Cardiac fibroblast (primary cell): ENCODE measurements at places on chromosomes 3 and 15.
A peak's percentile ranks its signal among the peaks of the same experiment; 100 is the strongest.

DNA sequence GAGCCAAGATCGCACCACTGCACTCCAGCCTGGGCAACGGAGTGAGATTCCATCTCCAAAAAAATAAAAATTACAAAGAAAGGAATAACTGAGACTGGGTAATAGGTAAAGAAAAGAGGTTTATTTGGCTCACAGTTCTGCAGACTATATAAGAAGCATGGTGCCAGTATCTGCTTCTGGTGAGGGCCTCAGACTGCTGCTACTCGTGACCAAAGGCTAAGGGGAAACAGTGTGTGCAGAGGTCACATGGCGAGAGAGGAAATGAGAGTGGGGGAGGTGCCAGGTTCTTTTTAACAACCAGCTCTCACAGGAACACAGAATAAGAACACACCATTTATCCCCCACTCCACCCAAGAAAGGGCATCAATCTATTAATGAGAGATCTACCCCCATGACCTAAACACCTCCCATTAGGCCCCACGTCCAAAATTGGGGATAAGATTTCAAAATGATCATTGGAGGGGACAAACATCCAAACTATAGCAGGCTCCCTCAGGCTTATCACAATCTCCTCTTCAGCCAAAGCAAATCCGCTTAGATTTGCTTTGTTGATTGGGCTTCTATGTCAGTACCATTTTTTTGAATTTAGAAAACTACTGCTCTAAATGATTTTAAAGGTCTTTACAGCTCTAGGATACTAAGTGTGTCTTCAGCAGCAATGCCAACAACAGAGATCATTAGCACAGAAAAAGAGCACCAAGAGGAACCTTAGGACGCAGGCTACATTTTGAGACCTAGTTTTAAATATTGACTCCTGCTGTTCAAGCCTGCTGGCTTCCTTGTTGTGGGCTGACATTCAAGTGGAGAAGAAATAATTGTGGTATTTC, 84.2 kb upstream of the TBL1XR1 start:
- DNase-seq: no peak

DNA sequence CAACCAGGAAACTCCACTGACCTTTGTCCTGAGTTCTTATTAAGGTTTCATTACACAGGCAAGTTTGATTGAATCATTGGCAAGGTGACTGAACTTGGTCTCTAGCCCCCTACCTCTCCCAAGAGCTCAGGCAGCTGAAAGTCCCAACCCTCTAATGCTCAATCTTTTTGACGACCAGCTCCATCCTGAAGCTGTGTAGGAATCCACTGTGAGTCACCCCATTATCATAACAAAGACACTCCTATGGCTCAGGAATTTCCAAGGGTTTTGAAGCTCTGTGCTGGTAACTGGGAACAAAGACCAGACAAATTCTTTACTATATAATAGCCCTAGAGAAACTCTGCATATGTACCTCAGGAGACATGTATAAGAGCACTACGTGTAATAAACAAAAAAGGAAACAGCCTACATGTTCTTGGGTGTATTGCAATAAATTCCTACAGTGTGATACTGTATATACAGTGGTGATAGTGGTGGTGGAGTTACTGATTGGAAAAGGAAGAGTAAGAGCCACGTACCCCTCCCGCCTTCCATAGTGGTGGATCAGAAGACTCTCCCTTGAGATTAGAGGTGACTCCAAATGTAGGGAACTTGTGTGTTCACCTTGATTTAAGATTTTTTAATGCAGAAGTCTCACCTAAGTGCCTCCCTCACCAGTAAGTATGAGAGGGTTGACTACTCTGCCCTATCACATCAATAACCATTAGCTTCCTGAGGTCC, 116.6 kb downstream of the ST8SIA2 start:
- DNase-seq: no peak

DNA sequence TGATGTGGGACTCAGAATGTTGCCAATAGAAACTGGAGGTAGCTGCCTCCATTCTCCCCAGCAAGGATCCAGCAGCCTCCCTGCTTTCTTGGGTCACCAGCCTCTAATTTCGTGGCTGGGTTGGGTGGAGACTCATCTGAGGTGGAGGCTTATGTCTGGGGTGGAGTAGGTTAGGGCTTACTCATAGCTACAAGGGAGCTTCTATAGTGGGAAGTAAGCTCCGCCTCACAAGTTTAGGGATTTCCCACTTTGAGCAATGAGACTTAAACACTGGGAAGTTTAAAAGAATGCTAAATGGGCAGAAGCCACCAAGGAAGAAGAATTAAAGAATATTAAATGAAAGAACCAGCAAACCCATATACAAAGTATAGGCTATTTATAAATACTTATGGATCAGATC, 63.8 kb downstream of the GJD2 start:
- peak; percentile 90 for DNase-seq

GRCh38 chr3:108177536-108177935, 44.7 kb downstream of the IFT57 start:
- no peak for DNase-seq

- DNase-seq: peak; percentile 62
Measured at GRCh38 chr3:101117980-101118379, 124.8 kb upstream of the ABI3BP start.

GRCh38 chr3:39192490-39193092, at the start of gene XIRP1:
Gene XIRP1 (minus strand): TSS chr3:39192595. CDS start chr3:39189445, 3,150 bp downstream.
- peak; percentile 24 for DNase-seq

DNA sequence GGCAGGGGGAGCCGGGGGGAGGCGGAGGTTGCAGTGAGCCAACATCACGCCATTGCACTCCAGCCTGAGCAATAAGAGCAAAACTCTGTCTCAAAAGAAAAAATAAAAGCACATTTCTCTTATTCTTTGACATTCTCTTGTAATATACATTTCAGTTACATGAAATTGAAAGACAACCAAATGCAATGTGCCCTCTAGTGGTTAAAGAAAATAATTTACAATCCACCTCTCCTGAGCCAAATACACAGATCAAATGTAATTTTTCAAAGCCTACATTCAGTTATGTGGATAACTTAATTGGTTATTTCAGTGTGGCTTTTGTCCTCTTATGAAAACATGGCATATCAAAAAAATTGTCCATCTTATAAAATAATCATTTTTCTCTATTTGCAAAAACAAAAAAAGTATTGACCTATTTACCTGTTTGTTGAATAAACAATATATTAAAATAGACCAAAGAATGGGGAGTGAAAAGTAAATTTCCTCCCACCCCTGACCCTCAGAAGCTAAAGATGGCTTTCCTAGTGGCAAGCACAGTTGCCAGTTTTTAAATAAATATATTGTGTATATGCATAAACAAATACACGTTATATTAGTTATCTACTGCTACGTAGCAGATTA, 14.2 kb upstream of the U2SURP start:
- DNase-seq: peak; percentile 64

- no peak for DNase-seq
Measured at GRCh38 chr15:32691689-32692038, 26.1 kb upstream of the GREM1 start.

GRCh38 chr15:81334768-81335435, 11.0 kb upstream of the STARD5 start:
- no peak for DNase-seq

- peak; percentile 67 for DNase-seq
Measured at GRCh38 chr3:30779686-30780287, 114.7 kb downstream of the GADL1 start.

DNA sequence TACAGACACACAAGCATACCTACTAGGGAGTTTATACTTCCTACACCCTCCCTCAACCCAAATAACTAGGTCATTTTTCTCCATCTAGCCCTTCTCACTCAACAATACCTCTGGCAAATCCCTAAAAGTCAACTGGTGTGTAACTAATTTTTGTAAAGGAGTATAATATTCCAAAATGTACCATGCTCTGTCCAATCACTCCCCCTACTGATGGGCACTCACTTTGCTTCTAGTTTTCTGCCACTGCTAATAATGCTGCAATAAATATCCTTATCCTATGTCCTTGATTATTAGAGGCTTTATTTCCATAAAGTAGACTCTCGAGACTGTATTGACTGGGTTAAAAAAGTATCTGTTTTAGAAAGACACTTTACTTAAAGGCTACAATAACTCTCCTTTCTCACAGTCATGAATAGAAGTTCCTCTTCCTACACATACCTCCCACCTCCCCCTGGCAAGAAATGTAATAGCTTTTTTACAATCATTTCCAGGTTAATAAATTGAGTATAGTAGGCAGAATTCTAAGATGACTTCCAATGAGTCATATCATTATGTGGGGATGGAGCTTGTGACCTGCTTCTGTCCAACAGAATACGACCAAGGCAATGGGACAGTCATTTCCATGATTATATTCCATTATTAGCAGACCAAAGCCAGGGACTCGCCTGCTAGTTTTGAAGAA, 30.0 kb downstream of the SHQ1 start:
- peak; percentile 61 for DNase-seq

GRCh38 chr15:69338535-69339213, 40.0 kb downstream of the PAQR5 start:
- DNase-seq: no peak

DNA sequence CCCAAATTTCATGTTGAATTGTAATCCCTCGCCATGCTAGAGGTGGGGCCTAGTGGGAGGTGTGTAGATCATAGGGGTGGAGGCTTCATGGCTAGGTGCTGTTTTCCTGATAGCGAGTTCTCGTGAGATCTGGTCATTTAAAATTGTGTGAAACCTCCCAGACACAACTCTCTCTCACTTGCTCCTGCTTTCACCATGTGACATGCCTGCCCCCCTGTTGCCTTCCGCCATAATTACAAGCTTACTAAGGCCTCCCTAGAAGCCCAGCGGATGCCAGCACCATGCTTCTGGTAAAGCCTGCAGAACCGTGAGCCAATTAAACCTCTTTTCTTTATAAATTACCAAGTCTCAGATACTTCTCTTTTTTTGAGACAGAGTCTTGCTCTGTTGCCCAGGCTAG, 36.0 kb downstream of the CCDC54 start:
- DNase-seq: no peak

DNA sequence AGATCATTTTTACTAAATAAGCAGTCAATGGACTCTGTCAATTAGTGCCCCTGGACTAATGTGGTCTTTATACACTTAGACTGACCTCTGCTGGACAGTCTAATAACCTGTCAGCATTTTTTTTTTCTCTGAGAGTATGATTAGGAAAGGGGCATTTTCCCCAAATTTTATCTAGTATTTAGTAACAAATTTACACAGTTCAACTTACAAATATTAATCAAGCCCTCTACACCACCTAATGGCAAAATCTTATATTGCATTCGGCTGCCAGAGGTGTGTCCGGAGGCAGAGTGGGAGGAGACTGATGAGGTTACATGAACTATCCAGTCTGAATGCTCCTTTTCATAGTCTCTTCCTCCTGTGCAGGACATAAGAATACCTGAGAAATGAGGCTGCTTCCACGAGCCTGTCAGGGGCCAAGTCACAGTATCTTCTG, 36.0 kb upstream of the COLQ start:
- DNase-seq: peak; percentile 77

- no peak for DNase-seq
Measured at GRCh38 chr15:55366981-55367380, 41.2 kb downstream of the CCPG1 start.

- DNase-seq: peak; percentile 54
Measured at GRCh38 chr15:60912984-60913697, 316.0 kb downstream of the RORA start.

GRCh38 chr15:59801649-59802048, 112.5 kb upstream of the BNIP2 start:
- DNase-seq: no peak

DNA sequence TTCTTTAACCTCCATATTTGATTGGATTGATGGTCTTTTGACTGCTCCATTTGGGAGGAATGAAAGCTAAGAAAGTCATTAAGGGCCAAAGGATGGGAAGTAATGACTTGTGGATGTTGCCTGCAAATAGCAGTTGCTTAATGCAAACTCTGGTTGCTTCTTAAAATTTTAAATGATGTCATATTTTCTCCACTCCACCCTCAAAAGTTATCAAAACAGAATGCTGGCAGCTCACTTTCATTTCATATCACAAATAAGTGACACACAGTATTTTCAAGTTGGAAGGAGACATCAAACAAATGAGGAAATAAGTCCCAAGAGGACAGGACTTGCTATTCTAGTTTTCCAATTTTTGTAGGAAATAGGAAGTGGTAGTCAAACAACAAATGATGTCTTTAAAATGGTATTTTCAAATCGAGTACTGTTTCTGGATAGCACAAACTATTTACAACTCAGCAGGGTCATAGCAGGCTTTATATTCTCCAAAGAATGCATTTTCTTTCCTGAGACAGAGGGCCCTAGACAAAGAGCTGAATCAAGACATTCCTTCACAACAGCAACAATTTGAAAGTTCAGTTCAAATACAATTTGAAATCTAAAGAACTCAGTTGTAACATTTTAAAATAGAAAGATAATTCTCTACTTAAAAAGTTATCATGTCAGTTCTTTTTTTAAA, 165.1 kb upstream of the UBE2E1 start:
- DNase-seq: peak; percentile 44

- DNase-seq: no peak
Measured at GRCh38 chr3:18208091-18208490, 217.0 kb downstream of the SATB1 start.

- peak; percentile 54 for DNase-seq
Measured at GRCh38 chr3:27114684-27115083, 254.5 kb downstream of the NEK10 start.

DNA sequence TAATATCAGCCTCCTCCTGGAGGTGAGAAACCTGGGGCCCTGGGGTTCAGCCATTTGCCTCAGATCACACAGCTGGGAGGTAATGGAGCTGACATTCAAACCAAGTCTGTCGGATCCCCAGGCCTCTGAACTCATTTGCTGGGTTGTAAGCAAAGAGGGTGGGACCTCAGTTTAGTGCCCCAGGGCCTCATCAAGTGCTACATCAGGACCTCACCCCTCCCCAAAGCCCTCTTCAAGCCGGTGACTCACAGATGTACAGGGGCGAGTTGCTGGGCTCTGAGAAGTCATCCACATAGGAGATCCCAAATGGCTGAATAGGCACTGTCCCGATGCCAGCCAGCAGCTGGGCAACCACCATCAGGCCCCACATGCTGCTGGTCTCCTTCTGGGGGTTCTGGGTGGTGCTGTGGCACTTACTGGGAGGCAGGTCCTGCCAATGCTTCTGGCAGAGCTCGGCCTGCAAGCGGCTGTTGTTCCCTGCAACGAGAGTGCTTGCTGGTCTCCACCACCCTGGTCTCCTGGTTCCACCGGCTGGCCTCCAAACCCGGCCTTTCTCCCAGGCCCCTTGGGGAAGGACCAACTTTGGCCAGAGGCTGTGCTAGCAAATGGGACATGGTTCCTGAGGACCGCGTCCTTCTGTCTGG, 59.2 kb upstream of the RAB6B start:
- DNase-seq: no peak

DNA sequence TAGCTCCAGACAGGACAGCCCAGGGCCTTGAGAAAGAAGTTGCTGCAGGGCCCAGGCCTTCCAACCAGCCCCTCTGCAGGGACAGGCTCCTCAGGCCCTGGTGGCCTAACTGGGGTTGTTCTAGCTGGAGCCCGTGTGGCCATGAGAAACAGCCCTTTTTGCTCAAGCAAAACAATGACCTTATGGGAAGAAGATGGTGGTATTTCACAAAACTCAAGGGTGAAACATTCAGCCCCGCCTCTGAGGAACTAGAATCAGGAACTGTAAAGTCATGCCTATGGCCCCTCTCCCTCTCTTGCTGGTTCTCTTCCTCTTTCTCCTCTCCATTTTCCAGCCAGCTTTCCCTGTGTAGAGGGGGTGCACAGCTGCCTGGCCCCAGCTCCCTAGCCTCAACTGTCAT, 273.3 kb downstream of the RPLP1 start:
- no peak for DNase-seq
